AG08395 (cell line): ENCODE measurements at places on chromosomes 2 and 18.

GRCh38 chr2:237060534-237061312, 25.0 kb upstream of the COPS8 start:
- DNase-seq: peak; percentile 80

- no peak for DNase-seq
Measured at GRCh38 chr18:2654928-2655177, 673 bp upstream of the SMCHD1 start.

DNA sequence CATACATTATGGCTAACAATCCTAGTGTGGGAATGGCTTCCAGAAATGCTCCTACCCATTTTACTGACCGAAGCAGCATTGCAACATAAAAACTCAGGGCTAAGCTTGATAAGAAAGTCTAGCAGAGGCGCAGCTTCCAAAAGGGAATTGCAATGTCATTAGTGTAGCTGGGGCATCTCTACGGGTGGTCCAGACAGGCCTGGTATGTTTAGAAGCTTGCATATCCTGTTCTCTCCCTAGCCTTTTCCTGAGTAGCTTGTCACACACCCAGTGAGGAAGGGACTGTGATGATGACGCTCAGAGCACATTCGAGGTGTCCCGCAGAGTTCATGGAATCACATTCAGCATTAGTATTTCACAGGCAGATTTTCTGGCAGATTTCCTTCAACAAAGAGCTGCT, 38.0 kb upstream of the COL5A2 start:
- DNase-seq: no peak

- DNase-seq: no peak
Measured at GRCh38 chr2:41222593-41222992, 770.7 kb upstream of the SLC8A1 start.
